ENCODE measurements at places on chromosomes 7 and 10.

DNA sequence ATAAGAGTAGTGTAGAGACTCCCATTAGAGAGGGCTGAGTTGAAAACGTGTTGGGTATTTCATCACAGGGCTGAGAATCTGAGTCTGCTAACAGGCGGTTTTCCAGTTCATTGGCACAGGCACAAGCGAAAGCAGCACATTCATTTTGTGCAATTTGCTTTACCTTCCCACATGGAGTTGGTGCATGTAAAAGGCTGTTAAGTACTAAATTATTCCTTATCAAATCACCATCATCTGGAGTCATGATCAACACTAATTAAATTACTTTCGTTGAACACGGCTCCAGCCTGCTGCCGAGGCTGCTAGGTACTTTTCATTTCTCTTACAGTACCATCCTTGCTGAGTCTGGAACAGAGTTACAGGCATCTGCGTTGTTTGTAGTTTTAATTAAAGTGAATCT, 43.8 kb downstream of the ETV1 start:
- DNase-seq: no peak

DNA sequence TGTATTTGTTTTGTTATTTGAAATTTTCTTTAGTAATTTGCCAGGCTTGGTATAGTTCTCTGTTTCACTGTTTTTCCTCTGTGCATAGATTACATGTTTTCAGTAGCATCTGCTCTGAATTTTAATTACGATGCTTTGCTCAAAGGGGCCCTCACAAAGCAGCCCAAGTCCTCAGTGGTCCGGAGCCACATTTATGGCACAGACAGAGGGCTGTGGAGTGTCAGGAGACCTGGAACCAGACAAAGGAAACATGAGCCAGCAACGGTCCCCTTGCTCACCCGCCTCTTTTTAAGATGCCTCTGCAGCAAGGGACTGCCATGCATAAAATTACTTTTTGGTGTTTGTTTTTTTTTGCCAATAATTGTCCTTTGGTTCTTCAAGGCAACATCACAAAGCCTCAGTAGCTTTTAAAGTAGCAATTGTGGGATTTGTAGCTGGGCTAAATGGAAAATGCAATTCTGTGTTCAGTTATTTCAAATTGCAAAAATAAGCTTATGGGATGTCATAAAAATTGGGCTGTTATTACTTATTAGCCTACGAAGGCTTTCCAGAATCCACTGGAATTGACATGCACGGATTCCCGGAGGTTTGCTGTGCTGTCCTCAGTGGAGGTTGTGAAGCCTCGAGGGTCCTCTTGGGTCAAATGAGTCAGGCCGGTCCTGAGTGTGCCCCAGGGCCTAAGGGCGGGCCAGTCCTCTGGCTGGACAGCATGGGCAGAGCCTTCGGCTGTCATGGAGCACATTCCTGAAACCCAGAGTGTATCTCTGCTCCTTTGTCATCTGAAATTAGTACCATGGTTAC, 422.8 kb downstream of the GLRX3 start:
- DNase-seq: no peak

- DNase-seq: no peak
Measured at GRCh38 chr7:111784296-111784695, 222.0 kb upstream of the IMMP2L start.

- DNase-seq: no peak
Measured at GRCh38 chr7:155455132-155455693, 2.7 kb upstream of the EN2 start.

DNA sequence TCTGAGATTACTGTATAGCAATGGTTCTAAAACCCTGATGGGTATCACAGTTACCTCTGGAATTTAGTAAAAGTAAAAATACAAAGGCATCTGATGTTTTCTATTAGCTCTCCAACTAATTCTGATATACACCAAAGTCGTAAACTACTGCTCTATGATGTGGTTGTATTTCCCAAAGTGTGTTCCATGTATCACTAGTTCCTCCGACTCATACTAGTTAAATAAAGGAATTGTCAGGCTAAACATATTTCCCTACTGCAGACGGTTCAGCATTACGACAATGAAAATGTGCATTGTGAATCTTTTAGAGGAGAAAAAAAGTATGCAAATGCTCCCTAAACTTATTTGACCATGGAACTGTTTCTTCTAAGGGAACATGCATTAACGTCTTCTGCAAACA, 38.9 kb downstream of the ZNF365 start:
- no peak for DNase-seq

DNA sequence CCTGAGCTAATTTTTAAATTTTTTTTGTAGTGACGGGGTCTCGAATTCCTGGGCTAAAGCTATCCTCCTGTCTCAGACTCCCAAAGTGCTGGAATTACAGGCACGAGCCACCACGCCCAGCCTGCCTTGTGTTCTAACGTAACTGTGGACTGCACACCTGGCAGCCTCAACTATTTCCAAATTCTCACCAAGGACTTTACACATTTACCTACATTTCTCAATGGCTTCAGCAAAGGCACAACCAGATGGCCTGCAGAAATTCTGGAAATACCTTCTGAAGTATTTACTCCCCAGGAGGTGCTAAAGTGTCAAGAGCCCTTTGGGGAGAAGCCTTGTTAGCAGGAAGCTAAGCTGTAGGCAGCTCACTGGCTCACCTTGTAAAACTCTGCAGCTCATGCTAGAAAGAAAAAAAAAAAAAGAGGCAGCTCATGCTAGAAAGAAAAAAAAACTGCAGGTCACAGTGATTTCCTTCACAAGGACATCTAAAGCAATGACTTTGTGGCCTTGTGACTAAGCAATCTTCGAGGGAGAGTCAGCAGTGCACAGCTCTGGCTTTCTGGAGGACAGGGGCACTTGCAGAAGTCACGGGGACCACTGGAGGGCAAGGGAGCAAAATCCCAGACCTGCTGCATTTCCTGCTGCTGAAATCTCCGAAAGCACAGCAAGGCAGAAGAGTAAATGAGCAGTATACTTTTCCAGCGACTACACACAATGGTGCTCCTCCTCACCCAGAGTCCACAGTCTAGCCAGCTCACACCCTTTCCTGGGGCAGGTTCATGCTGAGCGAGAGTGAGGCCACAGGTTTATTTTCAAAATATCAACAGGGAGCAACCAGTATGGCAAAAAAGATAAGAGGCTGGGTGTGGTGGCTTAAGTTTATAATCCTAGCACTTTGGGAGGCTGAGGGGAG, 40.4 kb downstream of the BAIAP2L1 start:
- no peak for DNase-seq

DNA sequence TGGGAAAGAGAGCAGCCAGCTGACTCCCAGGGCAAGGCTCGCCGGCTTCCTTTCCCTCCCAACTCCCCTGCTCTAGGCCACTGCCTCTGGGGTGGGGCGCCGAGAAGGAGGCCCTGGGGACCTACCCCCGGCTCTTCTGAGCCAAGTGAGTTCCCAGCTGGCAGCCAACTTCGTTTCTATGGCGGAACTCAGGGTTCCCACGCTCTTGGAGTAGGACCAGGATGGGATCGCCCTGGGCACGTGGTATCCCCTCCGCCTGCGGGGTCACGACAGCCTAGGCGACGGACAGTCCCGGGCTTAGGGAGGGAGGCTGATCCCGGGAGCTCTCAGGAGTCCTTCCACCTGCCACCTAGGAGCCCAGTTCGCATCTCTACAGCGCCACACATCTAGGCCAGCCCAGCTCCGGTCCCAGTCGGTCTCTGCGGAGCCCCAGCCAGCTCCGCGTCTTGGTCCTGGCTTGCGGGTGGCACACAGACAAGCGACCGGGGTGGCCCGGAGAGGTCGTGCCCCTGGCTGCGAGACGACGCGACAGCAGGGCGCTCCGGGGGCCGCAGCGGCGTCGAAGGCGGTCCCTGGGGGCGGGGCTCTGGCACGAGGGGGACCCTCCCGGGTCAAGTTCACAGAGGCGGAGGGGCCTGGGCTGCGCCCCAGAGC, 20.5 kb upstream of the GATA3 start:
- no peak for DNase-seq

DNA sequence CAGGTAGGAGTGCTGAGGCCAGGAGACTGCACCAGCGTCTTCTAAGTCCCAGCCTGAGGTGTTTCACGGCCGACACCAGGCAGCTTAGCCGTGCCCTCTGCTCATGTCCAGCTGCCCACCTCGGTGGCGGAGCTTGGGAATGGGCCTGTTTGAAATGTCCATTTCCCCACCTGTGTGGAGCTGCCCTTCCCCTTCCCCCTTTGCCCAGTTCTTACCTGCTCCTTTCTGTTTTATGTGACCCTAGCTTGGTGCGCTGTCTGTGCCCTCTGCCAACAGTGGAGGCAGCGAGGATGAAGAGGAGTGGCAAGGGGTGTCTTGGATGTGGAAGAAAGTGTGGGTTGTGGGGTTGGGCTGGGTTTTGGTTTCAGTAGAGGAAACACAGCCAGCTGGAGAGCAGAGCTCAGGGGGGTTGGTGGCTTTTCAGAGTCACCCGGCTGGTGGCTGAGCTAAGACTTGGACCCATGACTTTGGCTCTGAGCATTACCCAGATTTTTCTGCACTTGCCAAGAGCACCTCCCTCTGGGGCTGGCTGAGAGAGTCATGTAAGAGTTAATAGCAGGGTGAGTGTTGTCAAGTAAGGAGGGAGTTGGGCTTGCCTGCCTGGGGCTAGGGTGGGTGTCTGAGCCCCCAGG, 37.4 kb downstream of the GBX1 start:
- no peak for DNase-seq

GRCh38 chr7:45088146-45088701, 545 bp downstream of the NACAD start:
- no peak for DNase-seq

- no peak for DNase-seq
Measured at GRCh38 chr10:98880971-98881370, 354.7 kb downstream of the HPSE2 start.

GRCh38 chr10:5373891-5374611, 9.3 kb downstream of the UCN3 start:
- DNase-seq: no peak

DNA sequence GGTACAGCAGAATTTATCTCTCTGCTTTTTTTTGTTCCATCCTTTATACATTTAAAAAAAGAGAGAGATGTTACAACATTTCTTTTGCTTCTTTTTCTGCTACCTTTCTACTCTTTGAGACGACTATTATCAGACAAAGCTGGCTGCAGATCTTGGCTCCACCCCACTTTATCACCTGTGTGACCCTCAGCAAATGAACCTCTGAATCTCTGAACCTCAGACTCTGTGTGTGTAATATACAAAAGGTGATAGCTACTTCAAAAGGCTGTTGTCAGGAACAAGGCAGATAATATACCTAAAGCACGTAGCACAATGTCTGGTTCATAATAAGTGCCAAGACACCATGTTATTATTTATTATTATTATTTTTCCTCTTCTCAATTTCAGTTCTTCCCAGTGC, 32.6 kb upstream of the UBE2D1 start:
- no peak for DNase-seq

GRCh38 chr7:151013733-151014497, 10.4 kb downstream of the ATG9B start:
- peak; percentile 67 for DNase-seq

DNA sequence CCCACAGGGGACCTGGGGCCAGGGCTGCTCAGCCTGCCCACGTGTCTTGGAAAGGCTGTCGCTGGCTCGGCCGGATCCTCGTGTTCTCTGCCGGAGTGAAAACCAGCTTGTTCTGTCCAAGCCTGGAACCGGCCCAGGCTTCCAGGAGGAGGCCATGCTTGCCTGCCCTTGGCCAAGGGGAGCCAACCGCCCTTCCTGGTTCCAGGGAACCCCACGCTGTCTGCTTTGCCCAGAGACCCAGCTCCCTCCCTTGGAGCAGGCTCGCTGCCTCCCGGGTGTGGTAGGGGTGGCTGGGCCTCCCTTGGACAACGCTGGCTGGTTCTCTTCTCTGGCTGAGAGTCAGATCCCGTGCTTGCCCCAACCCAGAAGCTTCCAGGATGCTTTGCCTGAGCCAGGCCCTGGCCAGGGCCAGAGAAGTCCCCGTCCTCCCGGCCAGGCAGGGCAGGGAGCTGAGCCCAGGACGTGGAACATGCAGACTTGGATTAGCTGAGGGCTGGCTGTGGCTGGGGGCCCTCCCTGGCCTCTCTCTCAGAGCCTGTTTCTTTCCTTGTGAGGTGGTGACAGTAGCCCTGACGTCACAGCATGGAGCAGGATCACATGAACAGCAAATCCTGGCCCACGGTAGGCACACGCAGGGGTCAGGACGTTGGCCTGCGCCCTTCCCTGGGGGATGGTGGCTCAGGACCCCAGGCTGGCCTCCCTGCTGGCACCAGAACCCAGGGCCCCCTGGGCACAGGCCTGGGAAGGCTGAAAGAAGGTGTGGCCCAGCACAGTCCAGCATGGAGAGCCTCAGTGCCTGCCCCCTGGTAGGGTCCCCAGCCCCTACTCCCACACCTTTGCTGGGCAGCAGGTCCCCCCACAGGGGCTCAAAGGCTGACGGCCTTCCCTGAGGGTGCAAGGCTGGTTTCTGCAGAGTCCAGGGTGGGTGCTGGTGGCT, 67.5 kb downstream of the PWWP2B start:
- peak; percentile 52 for DNase-seq

- no peak for DNase-seq
Measured at GRCh38 chr10:122173337-122173736, 97.8 kb upstream of the BTBD16 start.

DNA sequence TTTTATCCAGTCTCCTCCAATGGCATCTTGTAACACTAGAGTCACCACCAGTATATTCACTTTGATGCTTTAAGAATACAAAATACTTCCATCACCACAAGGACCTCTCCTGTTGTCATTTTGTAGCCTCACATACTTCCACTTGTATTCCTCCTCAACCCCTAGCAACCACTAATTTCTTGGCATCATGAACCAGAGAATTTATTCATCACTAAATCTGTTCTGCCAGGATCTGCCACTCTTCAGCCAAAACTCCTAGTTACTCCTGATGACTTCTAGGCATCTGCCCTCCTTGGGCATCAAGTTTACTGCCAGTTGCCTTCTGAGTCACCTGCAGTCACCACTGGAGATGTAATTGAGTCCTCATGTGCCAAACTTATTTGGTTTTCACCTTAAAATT, 906.8 kb downstream of the CNTNAP2 start:
- DNase-seq: no peak

DNA sequence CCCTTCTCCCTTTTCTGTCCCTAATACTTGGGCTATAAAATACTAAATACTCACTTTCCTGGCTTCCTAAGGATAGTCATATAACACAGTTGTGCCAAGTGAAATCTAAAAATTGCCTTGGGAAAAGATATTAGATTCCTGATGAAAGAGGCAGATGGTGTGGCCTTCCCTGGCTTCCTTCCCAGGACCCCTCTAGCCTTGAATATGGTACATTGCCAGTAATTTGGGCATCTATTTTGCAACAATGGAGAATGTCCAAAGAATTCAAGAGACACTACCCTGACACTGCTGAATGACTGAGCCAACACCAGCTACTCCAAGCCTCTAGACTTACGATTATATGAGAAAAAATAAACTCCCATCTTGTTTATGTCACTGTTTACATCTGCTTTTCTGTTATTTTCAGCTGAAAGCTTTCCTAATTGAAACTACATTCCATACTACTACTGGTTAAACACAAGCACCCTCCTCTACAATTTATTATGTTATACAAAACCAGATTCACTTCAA, 17.9 kb downstream of the COPG2 start:
- DNase-seq: no peak

DNA sequence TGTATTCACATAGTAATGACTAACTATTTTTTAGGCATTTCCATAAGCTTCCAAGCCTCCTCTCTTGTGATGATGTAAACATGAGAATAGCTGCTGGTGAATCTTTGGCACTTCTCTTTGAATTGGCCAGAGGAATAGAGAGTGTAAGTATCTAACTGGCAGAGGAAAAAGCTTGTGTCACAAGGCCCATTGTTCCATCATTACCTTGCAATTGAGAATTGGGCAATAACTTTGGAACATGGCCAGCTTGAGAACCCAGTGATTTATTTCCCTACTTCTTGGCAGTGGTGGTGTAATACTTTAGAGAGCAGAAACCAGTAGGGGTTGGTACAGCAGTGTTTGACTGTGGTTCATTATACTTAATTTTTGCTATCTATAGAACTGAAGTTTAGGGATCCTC, 12.0 kb downstream of the IFRD1 start:
- no peak for DNase-seq

GRCh38 chr7:17319164-17320101, 21.0 kb downstream of the AHR start:
- no peak for DNase-seq

Data from hypothalamus (tissue), 51 donors.